ENCODE measurements at places on chromosomes 7 and 10.

DNA sequence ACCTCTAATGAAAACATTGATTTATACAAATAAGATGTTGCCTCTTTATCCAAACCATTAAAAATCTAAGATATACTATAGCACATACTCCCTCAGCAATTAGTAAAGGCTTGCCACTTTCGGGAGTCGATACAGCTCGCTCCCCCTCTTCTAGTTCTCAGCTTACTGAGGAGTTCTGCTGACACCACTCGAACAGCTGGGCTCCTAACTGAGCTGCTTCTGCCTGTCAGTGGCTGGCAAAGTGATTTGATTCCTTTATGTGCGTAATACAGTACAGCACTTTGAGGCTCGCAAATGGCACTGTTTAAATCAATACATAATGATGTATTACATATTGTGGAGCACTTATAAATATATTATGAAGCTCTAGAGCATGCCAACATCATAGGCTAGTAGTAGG, 241.8 kb downstream of the CREB5 start:
- no peak for DNase-seq

- DNase-seq, result no peak
Observed at GRCh38 chr10:27464993-27465392, 39.1 kb upstream of the RAB18 start.

DNA sequence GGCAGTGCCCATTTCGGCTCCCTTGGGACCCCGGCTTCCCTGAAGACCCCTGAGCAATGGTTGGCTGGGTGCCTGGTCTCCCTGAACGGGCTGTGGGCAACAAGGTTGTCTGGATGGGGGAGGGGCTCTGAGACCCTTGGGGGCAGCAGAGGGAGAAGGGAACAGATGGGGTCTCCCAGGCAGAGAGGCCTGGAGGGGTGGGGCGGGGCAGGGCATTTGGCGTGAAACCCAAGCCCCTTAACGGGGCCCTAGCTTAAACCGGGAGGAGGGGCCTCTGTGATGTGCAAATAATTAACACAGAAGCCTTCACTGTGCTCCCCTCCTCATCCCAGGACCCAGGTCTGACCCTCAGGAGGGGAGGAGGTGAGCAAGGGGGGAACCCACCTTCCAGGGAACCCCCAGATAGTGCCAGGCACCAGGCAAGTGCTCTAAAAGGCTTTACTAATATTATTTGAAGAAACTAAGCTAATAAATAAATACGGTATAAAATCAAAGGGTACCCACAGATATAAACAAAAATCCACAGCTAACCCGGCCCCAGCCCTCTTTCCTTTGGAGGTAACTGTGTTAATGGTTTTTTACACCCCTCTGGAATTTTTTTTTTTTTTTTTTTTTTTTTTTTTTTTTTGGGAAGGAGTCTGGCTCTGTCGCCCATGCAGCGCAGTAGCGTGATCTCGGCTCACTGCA, 170.8 kb downstream of the RNF216 start:
- no peak for DNase-seq

DNA sequence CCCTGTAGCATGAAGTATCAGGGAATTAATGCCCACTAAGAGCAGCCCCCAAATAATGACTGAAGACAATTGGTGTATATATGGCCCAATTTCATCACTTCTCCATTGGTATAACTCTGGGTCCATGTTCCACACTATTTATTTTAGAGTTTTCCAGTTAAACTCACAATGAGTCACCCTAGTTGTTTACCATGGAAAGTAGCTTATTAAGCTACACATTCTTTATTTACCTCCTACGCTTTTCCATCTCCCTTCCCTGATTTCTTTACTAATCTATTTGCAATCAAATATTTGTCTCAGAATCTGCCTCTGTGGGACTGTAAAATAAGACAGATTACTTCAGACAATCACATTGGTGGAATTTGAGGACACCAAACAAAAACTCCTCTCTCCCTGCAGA, 655.6 kb downstream of the SORCS1 start:
- no peak for DNase-seq

DNA sequence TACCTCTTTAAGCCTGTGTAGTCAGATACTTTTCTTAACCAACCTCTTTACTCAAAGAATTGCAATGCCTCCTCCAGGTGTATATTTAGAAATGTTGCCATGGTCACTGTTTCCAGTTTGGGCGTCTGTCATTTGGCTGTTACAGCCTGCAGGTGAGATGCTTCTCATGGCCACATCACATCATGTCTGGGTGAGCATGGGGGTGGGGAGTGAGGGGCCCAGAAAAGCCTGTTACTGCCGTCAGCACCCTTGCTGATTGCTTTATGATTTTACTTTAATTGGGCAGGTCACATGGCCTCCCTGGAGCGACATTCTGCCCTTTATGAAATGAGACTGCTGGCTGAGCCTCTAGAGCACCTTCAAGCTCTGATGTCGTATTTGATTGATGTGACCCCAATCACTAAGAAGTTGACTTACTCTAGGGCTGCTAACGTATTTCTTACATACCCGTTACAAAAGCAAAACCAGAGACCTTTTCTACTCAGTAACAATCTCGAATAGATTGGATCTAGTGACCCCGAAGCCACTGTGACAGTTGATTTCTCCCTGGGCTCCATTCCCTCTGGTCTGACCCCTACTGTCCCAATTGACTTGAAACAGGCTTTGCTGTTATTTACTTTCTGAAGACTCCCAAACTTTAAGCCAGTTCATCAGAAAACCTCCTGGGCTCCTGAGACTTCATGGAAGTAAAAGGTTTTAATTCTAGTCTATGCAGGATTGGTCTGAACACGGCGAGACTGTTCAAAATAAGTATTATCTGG, 60.7 kb downstream of the OTUD1 start:
- DNase-seq, result peak; percentile 14

GRCh38 chr7:37336259-37336658, 112.4 kb downstream of the ELMO1 start:
- peak; percentile 77 for DNase-seq

DNA sequence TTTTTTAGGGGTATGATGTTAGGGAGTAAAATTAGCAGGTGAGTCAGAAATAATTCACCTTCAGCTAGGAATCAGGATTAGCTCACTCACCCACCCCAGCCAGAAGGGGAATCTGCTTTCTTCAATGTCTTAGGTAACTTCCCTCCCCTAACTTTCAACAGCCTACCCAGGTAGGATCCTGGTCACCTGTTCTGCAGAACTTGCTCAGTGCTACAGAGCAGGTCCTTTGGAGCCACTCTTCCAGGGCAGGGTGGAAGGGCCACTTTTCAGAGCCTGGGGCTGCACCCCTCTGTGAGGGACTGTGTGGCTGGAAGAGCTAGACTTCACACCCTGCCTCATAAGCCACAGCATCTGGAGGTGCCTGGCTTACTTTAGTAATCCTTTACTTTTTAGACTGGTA, 58.1 kb downstream of the SHH start:
- DNase-seq, result peak; percentile 9

DNA sequence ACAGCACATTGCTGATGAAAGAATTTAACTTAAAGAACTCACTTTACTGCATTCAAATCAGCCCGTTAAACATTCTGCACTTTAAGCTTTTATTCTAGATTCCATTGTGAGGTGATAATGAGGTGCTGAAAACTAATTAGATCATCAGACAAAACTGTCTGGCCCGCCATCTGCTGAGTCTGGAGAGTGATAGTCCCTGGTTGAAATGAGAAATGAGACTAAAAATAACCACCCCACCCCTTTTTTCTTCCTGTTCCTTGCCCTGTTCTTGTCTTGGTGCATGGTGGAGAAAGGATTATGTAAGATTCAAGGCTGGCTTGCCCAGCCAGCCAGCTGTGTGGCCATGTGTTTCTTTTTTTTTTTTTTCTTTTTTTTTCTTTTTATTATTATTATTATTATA, 277.0 kb upstream of the COBL start:
- DNase-seq, result no peak

DNA sequence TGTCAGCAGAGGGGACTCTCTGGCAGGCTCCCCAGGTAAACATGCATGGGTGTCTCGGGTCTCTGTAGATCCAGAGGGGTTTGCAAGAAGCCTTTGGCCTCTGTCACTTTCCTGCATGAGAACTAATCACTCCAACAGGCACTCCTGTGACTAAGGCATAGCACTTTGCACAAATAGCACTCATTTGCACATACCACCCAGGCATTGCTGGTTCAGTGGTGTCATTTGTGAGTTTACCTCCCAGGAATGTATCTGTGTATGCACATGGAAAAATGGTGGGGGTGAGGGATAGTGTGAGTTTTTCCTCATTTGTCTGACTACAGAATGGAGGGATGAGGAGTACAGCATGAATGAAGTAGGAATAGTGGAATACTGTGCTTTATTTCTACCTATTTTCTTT, 39.5 kb downstream of the CNNM1 start:
- DNase-seq, result no peak

- DNase-seq, result no peak
Observed at GRCh38 chr10:97798958-97799610, 27.3 kb upstream of the SFRP5 start.

- peak; percentile 18 for DNase-seq
Observed at GRCh38 chr7:140061607-140061930, 1.2 kb downstream of the PARP12 start.
